Osteoblast (primary cell): ENCODE measurements at places on chromosomes 5 and 9. TPM values are rescaled to one million over a fixed set of nuclear protein-coding genes. Genes with fewer than 3 reads are reported as not detected.

Gene COL23A1
- total RNA-seq: under 0.01 TPM in 1 of 2 replicates, not detected in the other

Gene BRIX1
- 54.2 and 59.7 TPM in 2 replicates for total RNA-seq

Gene C5orf34
- 1.8 and 3.8 TPM in 2 replicates for total RNA-seq

Gene FREM1
- under 0.01 and 0.72 TPM in 2 replicates for total RNA-seq

Gene SH3RF2
- 2.9 and 4.0 TPM in 2 replicates for total RNA-seq

Gene DDX4
- under 0.01 TPM in 1 of 2 replicates, not detected in the other for total RNA-seq

Gene PCDHGA11
- total RNA-seq: 12.3 and 16.5 TPM in 2 replicates

Gene IFNB1
- total RNA-seq: not detected in 2 replicates

Gene ADAMTS16
- total RNA-seq: 1.4 and 1.5 TPM in 2 replicates

Gene WWC1
- total RNA-seq: 0.88 and 1.4 TPM in 2 replicates

Gene ZNF483
- total RNA-seq: 5.9 and 6.2 TPM in 2 replicates

Gene NMUR2
- total RNA-seq: not detected in 2 replicates

Gene ACTBL2
- not detected in 2 replicates for total RNA-seq

Gene LCN2
- not detected in 2 replicates for total RNA-seq

Gene KCNMB1
- under 0.01 TPM in 2 replicates for total RNA-seq

Gene ESM1
- total RNA-seq: 1.8 and 2.9 TPM in 2 replicates

Gene PCDHB5
- total RNA-seq: 1.5 and 2.9 TPM in 2 replicates

Gene BRD3
- total RNA-seq: 6.9 and 10.9 TPM in 2 replicates

Gene PCDHA12
- total RNA-seq: under 0.01 and 0.36 TPM in 2 replicates

Gene CCL27
- total RNA-seq: 0.36 TPM in 1 of 2 replicates, not detected in the other

Gene INSL6
- total RNA-seq: not detected in 2 replicates

Gene TRIP13
- total RNA-seq: 3.8 and 4.0 TPM in 2 replicates

Gene PCDHGA8
- 3.5 and 3.6 TPM in 2 replicates for total RNA-seq

Gene TPPP
- not detected in 2 replicates for total RNA-seq

Gene TTC16
- under 0.01 TPM in 1 of 2 replicates, not detected in the other for total RNA-seq

Gene ADCY2
- total RNA-seq: under 0.01 and 0.59 TPM in 2 replicates

Gene C9orf153
- total RNA-seq: under 0.01 and 0.59 TPM in 2 replicates

Gene BAAT
- total RNA-seq: under 0.01 TPM in 1 of 2 replicates, not detected in the other

Gene ORM2
- total RNA-seq: not detected in 2 replicates

Gene SPAAR
- 0.29 and 0.72 TPM in 2 replicates for total RNA-seq

Gene SMIM33
- not detected in 2 replicates for total RNA-seq

Gene AFAP1L1
- 1.1 and 1.5 TPM in 2 replicates for total RNA-seq

Gene FLT4
- total RNA-seq: not detected in 2 replicates

Gene NUTM2F
- total RNA-seq: not detected in 2 replicates

Gene SLIT3
- 37.6 and 38.3 TPM in 2 replicates for total RNA-seq

Gene MCC
- 40.1 and 45.6 TPM in 2 replicates for total RNA-seq

Gene RC3H2
- total RNA-seq: 49.2 and 52.5 TPM in 2 replicates

Gene EQTN
- total RNA-seq: not detected in 2 replicates

Gene RAB3C
- not detected in 2 replicates for total RNA-seq

Gene AJM1
- total RNA-seq: 0.88 and 1.1 TPM in 2 replicates

Gene HINT1
- total RNA-seq: 134 and 158 TPM in 2 replicates

Gene MYMK
- not detected in 2 replicates for total RNA-seq

Gene DEPDC1B
- 1.4 and 1.8 TPM in 2 replicates for total RNA-seq

Gene ECSCR
- 0.36 TPM in 1 of 2 replicates, not detected in the other for total RNA-seq
